ENCODE measurements at places on chromosomes 12 and 14.

DNA sequence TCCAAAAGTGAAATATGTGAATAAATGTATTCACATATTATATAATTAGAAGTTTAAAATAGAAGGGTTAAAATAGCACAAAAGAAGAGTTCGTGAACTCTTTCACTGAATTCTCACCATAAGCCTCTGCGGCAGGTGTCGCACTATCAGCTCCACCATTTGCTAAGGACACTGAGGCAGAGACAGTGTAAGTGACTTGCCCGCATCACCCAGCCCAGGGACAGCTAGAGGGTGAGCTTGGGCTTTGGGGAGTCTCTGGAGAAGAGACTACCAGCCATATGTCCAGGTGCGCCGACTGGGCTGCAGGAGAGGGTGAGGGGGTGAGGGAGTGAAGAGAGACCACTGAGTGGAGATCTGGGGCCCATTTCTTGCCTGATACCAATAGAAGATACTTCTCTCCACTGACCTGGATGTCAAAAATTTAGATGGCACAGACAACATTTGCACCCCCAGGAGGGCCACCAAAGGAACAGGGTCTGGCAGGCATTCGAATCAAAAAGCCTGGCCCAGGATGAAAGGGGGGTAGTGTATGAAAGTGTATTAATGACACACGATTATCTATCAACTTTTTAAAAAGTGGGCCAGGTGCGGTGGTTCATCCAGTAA is 28.5 kb downstream of the FAIM2 start:
- no peak for DNase-seq

GRCh38 chr14:26526137-26526536 is 71.7 kb downstream of the NOVA1 start:
- DNase-seq = peak; percentile 26

DNA sequence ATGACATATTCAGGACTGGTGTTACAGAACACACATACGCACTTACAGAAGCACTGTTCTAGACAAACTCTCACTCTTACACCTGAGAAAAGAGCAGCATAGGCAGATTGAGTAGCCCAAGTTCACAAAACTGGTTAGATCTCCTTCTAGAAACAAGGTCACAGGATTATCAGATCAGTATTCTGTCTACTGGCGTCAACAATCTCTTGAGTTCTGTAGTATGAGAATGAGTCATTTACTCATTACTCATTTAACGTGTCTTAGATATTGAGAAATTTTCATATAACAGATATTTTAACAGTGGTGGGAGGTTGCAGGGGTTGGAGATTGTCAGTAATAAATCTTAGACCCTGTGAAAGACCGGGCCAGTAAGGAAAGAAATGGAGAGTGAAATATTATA is 2.8 kb upstream of the TSPAN8 start:
- DNase-seq = no peak

DNA sequence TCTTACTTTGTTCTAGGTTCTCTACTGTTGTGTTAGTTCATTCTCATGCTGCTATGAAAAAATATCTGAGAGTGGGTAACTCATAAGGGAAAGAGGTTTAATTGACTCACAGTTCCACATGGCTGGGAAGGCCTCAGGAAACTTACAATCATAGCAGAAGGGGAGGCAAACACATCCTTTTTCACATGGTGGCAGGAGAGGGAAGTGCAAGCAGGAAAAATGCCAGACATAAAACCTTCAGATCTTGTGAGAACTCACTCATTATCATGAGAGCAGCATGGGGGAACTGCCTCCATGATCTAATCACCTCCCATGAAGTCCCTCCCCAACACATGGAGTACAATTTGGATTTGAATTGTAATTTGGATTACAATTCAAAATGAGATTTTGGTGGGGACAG is 69.6 kb downstream of the MGST1 start:
- no peak for DNase-seq

DNA sequence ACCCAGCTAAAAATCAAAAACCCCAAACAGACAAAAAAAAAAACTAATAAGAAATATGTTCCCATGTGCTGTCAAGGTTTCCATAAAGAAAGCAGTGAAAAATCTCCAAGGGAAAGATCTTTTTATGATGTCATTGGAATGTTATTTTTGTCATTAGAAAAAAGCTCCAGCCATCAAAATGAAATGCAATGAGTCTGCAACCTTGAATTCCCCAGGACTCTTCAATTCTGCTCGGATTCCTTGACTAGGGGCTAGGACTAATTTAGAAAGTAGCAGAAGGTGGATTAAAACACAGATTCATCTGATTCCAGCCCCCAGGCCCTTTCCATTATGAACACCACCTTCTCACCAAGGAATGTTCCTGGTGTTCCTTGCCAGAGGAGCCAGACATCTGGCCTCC is 6.0 kb upstream of the PCNX1 start:
- no peak for DNase-seq

- no peak for DNase-seq
Observed at GRCh38 chr14:58746701-58747100, 108.9 kb downstream of the DACT1 start.

- no peak for DNase-seq
Observed at GRCh38 chr14:104969741-104970230, 8.4 kb downstream of the AHNAK2 start.

DNA sequence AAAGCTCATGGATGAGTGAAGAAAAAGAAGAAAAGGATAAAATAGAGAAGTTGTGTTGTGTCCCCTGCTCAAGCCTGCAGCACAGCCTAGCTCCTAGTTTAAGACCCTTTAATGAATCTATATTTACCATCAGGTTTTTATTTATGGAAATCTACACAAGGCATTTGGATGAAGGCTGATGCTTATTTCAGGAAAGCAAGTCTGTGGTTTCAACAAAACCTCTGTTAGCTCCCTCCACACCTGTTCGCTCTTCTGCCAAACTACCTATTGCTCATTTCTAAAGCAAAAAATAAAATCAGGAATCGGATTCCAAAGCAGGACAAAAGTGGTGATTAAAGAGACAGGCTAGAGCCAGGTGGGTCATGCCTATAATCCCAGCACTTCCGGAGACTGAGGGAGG is 18.9 kb upstream of the MAP3K9 start:
- DNase-seq = no peak

DNA sequence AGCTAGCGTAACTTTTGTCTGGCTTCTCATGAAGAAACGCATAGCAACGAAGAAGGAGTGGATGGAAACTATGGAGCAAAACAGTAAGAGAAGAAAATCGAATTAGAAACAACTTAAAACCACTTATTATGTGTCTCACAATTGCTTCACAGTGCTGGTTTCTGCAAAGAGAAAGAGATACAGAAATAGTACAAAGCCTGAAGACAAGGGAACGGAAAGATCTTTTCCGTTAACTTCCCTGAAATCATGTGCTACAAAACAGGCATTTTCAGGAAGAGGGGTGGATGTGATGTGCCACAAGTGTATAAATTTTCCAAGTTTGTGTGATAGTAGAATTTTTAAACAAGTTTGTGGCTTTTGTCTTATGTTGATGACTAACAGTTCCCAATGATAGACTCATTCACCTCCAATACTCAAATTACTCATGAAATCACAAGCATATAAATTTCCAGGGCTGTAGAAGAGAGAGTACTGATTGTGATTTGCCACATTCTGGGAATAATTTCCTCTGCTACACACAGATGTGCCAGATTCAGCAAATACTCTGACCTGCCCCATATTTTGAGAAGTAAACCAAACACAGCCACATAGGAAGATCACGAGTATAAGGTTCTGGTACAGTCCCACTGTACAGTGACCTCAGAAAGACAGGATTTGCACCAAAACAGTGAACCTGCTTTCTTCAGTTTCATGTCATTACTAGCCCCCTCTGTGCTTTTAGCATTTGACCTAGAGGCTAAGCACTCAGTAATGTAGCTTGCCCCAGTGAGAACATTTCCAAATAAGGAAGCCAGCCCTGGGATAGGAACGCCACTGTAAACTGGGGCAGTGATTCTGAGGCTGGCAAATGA is 41.4 kb upstream of the PPFIA2 start:
- DNase-seq = no peak

DNA sequence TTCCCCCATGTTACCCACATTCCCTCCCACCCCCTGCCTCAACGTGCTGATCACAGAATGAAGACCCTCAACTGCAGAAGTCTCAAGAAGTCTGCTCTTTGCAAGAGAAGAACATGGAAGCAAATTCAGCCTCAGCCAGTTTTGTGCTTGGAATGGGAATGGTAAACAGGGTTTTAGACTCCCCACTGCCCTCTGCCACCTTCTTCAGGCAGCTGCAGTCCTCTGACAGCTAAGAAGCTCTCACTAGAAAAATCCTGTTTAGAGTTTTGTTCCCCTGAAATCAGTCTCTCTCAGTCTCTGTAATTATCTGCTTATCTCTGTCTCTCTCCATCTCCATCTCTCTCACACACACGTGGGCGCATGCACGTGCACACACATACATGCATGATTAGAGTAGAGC is 85.4 kb downstream of the CRACR2A start:
- no peak for DNase-seq

- no peak for DNase-seq
Observed at GRCh38 chr12:118107011-118107410, 3.2 kb upstream of the VSIG10 start.

- DNase-seq = no peak
Observed at GRCh38 chr12:58563621-58564020, 356.7 kb downstream of the LRIG3 start.

- no peak for DNase-seq
Observed at GRCh38 chr14:77005559-77005958, 22.9 kb downstream of the IRF2BPL start.

DNA sequence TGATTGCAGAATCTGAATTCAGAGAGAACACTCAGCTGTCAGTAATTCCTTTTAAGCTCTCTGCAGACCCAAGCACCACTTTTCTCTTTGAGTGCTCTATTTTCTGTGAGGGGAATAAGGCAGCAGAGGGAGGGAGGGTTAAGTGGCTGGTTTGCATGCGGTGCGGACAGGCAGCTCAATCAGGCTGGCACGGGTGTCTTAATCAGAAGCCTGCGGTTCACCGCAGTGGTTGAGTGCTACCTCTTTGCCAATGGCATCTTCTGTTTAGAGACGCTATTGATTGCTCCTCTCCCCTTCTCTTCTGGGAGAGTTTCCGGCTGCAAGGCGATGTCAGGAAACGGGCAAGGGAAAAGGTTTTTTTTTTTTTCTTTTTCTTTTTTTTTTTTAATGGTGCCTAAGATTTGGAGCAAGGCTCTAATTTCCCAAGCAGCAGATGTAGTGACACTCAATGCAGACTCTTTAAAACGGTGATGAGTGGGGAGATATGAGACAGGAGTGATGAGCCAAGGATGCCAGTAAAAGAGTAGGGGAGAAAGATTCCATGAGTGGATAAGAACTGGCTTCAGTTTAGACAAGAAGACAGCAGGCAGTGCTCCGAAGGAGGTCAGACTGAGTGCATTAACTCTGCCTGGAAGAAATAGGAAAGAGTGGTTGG is 533.7 kb upstream of the SEL1L start:
- DNase-seq = no peak

GRCh38 chr12:130835436-130835835 is 3.6 kb downstream of the STX2 start:
- no peak for DNase-seq

GRCh38 chr14:67365476-67365875 is 5.3 kb downstream of the EIF2S1 start:
- DNase-seq = no peak

DNA sequence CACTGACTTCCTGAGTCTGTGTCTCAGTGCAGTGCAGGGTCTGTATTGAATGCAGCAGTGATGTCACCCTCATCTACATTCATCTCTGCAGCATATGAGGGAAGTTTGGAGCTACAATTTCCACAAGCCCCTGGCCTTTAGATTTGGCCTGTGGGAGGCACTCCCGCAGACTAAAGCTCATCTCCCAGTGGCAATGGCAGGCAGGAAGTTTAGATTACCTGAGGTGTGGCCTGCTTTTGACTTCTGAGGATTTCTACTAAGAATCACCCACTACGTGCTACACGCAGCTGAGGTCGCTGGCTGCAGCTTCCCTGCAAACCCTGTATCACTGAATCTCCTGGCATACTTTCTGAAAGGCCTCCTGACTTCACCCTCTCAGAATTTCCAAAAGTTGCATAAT is 202.2 kb upstream of the PRKD1 start:
- DNase-seq = no peak

GRCh38 chr14:29220566-29220965 is 454.0 kb downstream of the FOXG1 start:
- DNase-seq = no peak

- no peak for DNase-seq
Observed at GRCh38 chr12:48165089-48165981, 8.0 kb upstream of the ASB8 start.

- DNase-seq = peak; percentile 2
Observed at GRCh38 chr12:94133964-94134795, 14.2 kb upstream of the PLXNC1 start.

GRCh38 chr14:32542507-32542906 is 213.4 kb downstream of the AKAP6 start:
- no peak for DNase-seq

GRCh38 chr14:103122947-103123633 is at the start of gene TNFAIP2:
Gene TNFAIP2, plus strand, starts transcription at chr14:103123461. Its CDS starts 2,997 bp downstream, at chr14:103126458.
- DNase-seq = no peak

DNA sequence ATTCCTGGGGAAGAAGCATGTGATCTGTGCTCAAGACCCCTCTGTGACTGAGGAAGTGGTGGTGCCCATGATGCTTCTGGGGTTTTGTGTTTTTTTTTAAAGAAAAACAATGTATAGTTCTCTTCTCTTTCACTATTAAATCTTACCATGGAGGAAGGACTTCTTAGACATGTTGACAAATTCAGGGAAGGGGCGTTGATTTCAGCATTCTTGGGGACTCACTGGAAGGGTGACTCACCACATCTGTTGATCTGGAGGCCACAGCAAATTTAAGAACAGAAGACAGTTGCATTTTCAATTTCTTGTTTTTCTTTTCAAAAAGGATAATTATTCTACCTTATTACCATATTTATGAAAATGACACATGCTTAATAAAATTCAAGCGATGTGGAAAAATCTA is 152.9 kb upstream of the RTL1 start:
- DNase-seq = no peak

GRCh38 chr12:120366845-120367232 is 2.1 kb downstream of the MSI1 start:
- no peak for DNase-seq

- no peak for DNase-seq
Observed at GRCh38 chr12:25412735-25413134, 140.3 kb downstream of the LMNTD1 start.

DNA sequence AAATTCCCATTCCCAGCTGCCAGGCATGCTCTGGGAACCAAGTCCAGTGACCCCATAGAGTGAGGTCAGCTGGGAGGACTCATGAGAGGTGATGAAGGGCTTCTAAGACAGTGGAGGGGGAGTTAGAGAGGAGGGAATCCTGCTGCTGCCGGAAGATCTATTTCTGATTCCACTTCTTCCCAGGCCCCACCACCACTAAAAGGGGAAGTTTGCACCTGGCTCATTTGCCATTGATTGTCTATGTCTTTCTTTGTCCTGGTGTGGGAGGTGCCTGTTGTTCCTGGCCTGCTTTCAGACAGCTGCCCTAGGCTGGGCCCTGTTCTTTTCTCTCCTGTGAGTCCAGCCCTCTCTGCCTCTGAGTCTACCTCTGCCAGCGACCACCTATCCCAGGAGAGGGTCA is 3.0 kb upstream of the KRT6A start:
- no peak for DNase-seq

Data from amniotic stem cell (primary cell).